Uterus (tissue), 4 donors: ENCODE measurements at places on chromosomes 7 and 10. TPM values are rescaled to one million over a fixed set of nuclear protein-coding genes. Genes with fewer than 3 reads are reported as not detected.

GRCh38 chr10:72550239-72550638 lies 75.6 kb downstream of the MICU1 start:
- H3K27me3 ChIP-seq, result no peaks in the 10 kb centered on the region
- H3K27ac ChIP-seq, result no peak overlapping the region
- no peak overlapping the region for H3K4me3 ChIP-seq
- no peaks in the 10 kb centered on the region for H3K4me1 ChIP-seq

The MYL10 gene
- total RNA-seq, result not detected

GRCh38 chr7:81715984-81716588 lies 53.8 kb downstream of the HGF start:
- no peak for DNase-seq
- no peak overlapping the region for H3K27ac ChIP-seq
- H3K36me3 ChIP-seq, result no peaks in the 10 kb centered on the region

The ARHGAP22 gene
- total RNA-seq, result not detected

- H3K4me3 ChIP-seq, result no peak overlapping the region
- H3K36me3 ChIP-seq, result no peaks in the 10 kb centered on the region
- no peaks in the 10 kb centered on the region for H3K27me3 ChIP-seq
- no peak overlapping the region for H3K27ac ChIP-seq
Measured at GRCh38 chr10:34826857-34827766, 12.0 kb upstream of the PARD3 start.

The SLC13A1 gene
- total RNA-seq, result not detected

The ENO4 gene
- 2.2 TPM for total RNA-seq

The SAMD8 gene
- 25.4 TPM for total RNA-seq

DNA sequence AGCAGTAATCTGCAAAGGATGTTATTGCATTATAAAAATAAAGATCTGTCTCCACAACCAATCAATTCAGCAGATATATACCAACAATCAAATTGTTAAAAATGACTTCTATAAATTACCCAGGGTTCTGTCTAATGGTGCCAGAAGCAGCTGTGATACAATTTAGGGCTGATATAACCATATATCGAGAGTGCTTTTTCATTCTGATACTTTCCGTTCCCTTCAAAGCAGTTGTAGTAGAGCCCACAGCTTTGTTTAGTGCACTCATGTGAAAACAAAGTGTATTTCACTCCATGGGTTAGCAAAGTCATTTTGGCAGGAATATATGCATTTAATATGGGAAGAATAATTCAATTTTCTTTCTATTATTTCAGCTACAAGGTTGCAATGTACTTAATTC lies 83.1 kb upstream of the CHCHD3 start:
- DNase-seq, result no peak
- H3K4me3 ChIP-seq, result no peak overlapping the region
- H3K36me3 ChIP-seq, result no peaks in the 10 kb centered on the region
- no peaks in the 10 kb centered on the region for H3K27me3 ChIP-seq
- no peaks in the 10 kb centered on the region for H3K4me1 ChIP-seq
- no peak overlapping the region for H3K27ac ChIP-seq

DNA sequence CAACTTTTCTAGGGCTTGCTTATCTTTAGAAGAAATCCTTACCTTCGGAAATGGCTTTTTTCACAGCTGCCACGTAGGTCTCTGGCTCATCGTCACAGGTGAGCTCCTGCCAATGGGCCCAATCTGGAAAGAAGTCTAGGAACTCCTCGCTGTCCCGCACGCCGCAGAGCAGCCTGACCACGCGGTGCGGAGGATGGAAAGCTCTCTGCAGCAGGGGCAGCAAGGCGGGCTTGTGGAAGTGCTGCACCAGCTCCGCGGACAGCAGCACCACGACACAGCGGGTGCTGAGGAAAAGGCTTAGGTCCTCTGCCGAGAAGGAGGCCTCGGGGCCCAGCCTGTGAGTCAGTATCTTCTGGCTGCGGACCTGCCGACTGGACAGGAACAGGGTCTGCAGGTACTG lies 10.8 kb downstream of the PIK3AP1 start:
- no peaks in the 10 kb centered on the region for H3K27me3 ChIP-seq
- H3K36me3 ChIP-seq, result no peaks in the 10 kb centered on the region
- DNase-seq, result no peak
- no peak overlapping the region for H3K27ac ChIP-seq
- no peaks in the 10 kb centered on the region for H3K4me1 ChIP-seq
- no peak overlapping the region for H3K4me3 ChIP-seq

DNA sequence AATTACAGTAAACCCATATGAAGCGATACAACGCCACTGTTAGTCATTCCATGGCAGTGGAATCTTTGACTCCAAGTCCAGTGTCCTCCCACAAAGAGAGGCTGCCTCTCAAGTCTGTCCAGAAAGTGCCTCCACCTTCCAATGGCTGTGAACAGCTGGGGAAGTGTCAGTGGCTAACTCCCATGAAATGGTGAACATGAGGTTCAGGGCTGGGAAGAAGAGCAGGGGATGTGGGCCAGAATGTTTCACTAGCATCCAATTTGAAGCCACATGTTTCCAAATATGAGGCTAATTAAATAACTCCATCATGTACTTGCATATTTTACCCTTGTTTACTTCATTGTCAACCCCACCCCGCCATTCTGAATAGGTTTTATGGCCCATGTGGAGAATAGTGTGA lies 53.1 kb upstream of the CHST15 start:
- no peak overlapping the region for H3K27ac ChIP-seq
